ENCODE measurements at places on chromosomes 2 and 18. TPM values are rescaled to one million over a fixed set of nuclear protein-coding genes. Genes with fewer than 3 reads are reported as not detected.

DNA sequence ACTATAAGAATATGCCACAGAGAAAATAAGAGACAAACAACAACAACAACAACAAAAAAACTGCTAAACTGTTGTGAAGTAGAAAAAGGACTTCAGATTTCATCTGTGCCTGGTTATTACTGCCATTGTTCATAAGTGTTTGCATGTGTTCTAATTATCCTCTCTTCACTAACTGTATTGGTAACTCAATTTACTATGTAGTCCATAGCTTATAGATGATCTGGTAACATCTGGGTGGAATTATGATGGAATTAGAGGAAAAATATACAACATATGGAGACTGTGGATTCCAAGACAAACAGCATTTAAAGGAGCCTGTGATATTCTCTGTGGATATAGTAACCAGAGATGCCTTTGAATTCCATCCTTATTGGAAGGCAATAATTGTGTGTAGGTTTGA, 1891.5 kb upstream of the PIK3C3 start:
- DNase-seq = no peak

- DNase-seq = no peak
Observed at GRCh38 chr2:111617299-111618225, 266.4 kb downstream of the ANAPC1 start.

- DNase-seq = no peak
Observed at GRCh38 chr2:106201661-106202060, 7.6 kb upstream of the UXS1 start.

DNA sequence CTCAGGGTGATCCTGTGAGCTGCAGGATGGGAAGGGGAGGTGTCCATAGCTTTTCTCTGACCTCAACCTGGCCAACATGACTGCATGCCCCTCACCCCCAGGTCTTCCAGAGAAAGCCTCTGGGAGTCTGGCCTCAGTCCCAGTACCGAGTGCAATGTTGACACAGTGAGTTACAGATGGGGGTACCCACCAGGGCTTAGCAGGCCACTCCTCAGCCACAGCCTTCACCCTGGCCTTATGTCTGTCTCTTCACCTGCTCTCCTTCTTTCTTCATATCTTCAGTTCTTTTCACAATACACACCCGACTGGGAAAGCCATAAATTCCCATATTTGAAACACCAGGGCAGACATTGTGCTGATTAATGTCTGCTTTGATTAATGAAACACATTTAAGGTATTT, 33.5 kb downstream of the AOX1 start:
- DNase-seq = no peak

GRCh38 chr2:85935170-85935745, 46.5 kb upstream of the ST3GAL5 start:
- DNase-seq = no peak

DNA sequence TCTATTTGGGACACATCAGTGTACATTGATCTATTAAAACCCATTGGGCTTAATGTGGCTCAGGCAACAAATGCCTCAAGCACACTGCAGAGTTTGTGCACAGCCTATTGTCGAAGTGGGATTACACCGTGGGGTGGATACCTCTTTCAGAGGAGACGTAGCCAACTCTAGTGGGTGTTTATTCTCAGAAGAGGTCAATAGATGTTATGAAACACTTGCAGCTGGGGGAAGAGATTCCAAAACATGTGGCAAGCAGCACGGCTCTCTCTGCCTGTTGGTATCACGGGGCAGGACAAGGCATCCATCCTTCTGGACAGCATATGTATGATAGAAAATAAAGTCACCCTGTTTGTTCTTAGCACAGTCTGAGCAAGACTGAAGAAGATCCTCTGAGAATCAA, 121.4 kb upstream of the COPS8 start:
- DNase-seq = no peak

- no peak for DNase-seq
Observed at GRCh38 chr2:111035830-111036441, 84.8 kb upstream of the BCL2L11 start.

- no peak for DNase-seq
Observed at GRCh38 chr18:35880788-35881455, 91.6 kb upstream of the RMP24 start.

- no peak for DNase-seq
Observed at GRCh38 chr2:159063677-159064076, 95.2 kb downstream of the TANC1 start.

DNA sequence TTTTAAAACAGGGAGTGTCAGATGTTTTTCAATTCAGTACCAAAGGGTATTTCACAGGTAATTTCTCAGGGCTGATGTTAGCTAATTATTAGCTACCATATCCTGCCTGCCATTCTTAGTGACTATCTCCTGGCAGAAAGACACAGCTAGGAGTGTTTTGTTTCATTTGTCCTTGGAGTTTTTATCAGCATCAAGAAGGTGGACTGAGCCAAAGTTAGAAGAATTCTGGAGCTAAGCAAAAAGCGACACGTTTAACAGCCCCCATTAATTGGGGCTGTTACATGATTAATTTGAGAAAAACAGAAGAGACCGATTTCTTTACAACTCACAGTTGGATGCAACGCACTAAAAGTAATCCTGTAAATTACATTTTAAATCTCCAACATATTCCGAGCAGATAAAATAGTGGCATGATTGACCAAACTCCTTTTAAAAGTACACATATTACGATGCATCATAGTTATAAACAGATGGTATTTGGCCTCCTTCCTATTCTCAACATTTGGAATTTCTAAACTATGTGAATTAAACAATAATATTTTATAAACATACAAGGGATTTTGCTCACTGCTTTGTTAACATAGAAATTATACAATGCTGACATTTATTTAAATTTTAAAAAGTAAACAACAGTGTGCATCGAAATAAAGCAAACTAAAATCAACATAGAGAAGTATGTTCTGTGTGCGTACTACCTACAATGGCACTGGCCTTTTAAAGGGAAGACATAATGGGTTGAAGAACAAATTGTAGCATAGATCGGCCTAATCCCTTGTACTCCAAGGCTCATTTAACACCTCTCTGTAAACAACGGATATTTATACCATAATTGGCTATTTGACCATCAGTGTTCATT, 585.1 kb downstream of the ZEB2 start:
- no peak for DNase-seq

DNA sequence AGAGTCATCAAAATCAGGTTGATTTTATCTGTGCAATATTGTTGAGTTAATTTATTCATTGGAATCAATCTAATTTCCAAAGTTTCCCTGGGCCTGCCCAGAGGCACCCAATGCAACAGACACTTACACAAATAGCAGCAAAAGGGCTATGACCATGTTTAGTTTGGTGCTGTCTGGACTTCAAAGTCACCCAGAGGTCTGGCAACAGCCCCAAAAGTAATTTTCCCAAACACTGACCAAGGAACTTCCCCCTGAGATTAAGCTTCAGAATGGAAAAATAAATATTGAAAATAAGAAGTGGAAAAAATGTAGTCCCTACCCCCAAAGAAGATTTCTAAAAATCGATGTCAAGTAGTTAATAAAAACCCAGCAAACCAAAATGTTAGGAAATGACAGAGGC, 70.9 kb upstream of the RNF152 start:
- DNase-seq = no peak

GRCh38 chr2:105697781-105698449, 46.8 kb upstream of the NCK2 start:
- DNase-seq = no peak

DNA sequence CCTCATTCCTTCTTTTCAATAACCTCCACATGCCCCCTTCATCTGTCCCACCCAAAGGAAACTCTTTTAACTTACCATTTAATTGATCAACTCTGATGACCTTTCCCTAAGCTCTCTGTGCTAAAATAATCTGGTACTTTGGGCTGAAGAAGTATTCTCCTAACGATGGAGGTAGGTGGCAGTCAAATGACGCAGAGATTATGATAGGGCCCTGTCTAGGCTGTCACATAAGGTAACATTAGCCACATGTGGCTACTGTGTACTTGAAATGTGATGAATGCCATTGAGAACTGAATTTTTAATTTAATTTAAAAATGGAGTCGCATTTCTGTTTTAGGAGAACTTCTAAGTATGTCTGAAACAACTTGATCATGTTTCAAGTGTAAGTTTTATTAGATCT, 140.5 kb upstream of the TNP1 start:
- DNase-seq = no peak

- DNase-seq = no peak
Observed at GRCh38 chr2:237479747-237480146, 7.3 kb upstream of the MLPH start.

- DNase-seq = no peak
Observed at GRCh38 chr18:22250591-22250996, 81.2 kb downstream of the GATA6 start.

- no peak for DNase-seq
Observed at GRCh38 chr2:60140185-60140584, 413.3 kb downstream of the BCL11A start.

- no peak for DNase-seq
Observed at GRCh38 chr2:108920686-108921085, 68.3 kb downstream of the EDAR start.

DNA sequence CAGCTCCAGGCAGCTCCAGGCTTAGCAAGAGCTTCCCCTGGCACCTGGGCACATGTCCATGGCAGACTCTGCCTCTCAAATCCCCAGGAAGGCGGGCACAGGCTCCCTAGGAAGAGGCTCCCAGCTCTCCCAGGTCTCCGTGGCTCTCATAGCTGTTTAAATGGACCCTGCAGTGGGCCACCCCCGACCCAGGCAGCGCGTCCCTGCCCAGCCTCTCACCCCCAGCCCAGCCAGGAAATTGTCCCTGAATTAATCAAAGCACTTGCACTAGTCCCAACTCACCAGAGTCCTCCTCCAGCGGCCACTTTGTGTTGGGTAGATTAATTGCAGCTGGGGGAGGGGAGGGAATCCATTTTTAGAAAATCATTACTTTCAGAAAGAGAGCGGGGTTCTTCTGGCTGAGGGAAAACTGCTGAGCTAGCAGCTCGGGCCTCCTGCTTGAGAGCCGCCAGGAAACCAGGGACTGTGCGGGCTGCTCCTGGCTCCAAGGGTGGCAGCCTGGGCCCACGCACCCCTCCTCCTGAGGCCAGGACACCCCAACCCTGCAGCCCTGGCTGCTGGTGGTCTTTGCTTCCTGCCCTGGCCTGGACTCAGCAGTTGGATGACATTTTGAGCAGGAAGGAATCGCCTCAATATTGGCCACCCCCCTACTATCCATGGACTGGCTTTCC, 36.0 kb downstream of the SMAD7 start:
- DNase-seq = no peak

GRCh38 chr2:71749671-71750101, 296.3 kb downstream of the DYSF start:
- no peak for DNase-seq

DNA sequence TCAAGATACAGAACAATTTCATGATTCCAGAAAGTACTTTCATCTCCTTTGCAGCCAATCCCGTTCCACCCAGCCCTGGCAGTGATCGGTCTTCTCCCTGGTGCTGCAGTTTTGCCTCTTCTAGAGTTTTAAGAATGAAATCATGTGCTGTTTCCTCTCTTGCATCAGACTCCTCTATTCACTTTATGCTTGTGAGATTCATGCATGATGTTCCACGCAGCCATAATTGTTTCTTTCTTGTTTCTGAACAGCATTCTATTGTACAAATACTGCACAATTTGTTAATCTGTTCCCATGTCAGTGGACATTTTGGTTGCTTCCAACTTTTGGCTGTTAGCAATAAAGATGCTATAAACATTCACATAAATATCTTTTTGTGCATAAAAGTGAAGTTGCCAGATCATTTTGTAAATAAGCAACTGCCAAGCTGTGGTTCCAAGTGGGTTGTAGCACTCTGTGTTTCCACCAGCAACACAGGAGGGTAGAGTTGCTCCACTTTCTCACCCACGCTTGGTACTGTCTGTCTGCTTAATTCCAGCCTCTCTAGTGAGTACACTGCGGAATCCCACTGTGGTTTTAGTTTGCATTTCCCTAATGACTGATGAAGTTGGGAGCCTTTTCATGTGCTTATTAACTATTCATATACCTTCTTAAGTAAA, 104.5 kb downstream of the TWIST2 start:
- DNase-seq = no peak

DNA sequence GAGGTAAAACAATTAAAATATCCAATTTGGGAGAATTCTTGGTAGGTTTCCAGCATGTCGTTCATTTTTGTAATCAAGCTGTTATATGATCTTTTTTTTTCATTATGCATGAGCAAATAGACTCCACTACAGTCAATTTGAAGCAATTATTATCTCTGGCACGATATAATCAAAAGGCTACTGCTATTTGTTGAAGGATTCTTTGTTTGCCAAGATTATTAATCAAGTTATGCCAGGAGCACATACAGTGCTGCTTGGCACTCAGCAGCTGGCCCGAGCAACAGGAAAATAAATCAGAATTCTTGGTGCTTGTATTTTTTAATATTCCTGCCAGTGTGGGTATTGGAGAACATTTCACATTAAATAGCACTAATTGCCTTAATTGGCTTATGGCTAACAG, 279.5 kb downstream of the RND3 start:
- DNase-seq = no peak

DNA sequence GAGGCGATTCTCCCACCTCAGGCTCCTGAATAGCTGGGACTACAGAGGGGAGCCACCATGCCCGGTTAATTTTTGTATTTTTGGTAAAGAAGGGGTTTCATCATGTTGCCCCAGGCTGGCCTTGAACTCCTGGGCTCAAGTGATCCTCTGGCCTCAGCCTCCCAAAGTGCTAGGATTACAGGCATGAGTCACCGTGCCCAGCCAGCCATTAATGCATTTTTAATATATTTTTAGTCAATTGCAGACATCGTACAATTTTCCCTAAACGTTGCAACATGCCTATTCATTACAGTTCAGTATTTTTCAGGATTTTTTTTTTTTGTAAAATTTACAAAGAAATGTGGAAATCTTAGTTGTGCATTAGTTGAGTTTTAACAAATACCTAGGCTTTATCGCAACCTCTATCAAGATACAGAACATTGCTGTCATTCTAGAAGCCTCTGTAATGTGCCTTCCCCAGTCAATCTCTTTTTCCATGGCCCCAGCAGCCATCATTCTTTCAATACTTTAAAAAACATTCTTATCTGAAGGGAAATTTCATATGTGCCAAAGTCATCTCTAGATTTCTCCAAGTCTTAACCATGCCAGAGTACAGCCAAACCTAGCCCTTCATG, 14.7 kb downstream of the NABP1 start:
- no peak for DNase-seq

Gene CACNB4
- 0.37 TPM for total RNA-seq

Gene ALLC
- not detected for total RNA-seq

Gene CLEC4F
- total RNA-seq = not detected

Gene BMP10
- 5,642 TPM for total RNA-seq

Gene TCF23
- not detected for total RNA-seq

Gene IL36A
- total RNA-seq = not detected

Gene ASB18
- total RNA-seq = 7.6 TPM

Gene TRIB2
- 55.7 TPM for total RNA-seq

Gene TXNDC2
- not detected for total RNA-seq

Gene ANKRD29
- total RNA-seq = 3.5 TPM

All from right atrium auricular region (tissue), 2 donors.